ENCODE measurements at places on chromosomes 2 and 18. TPM values are rescaled to one million over a fixed set of nuclear protein-coding genes. Genes with fewer than 3 reads are reported as not detected.
A peak's percentile ranks its signal among the peaks of the same experiment; 100 is the strongest.

- peak; percentile 24 for DNase-seq
These were observed 142.2 kb downstream of the EPHA4 start for GRCh38 chr2:221429741-221430491.

Gene LINC00305
- not detected for total RNA-seq

DNA sequence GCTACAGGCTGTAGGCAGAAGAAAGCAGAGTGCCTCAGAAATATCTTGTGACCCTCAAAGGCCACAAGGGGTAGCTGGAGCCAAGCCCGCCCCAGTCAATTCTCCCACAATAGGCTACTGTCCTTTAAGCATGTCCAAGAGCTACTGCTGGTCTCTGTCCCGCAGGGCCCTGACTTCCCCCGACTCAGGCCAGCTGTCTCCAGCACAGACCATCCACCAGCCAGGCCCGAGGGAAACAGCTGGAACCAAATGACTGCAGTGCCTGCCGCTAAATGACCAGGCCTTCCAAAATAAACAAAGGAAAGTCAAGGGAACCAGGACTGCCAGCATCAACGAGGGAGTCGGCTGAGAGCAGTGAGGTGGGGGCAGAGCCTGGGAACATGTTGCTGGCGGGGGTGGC is 36.7 kb downstream of the MCFD2 start:
- peak; percentile 80 for DNase-seq

- no peak for DNase-seq
These were observed 43.1 kb downstream of the MAP4K4 start for GRCh38 chr2:101740555-101740964.

GRCh38 chr2:196597531-196597930 is 42.0 kb upstream of the CCDC150 start:
- DNase-seq = no peak

Gene ASPRV1
- total RNA-seq = 0.34 TPM

GRCh38 chr18:11050966-11051365 is 98.4 kb downstream of the PIEZO2 start:
- no peak for DNase-seq

Gene GPR45
- total RNA-seq = not detected

GRCh38 chr2:107502539-107502938 is 324.2 kb upstream of the RGPD4 start:
- DNase-seq = no peak

DNA sequence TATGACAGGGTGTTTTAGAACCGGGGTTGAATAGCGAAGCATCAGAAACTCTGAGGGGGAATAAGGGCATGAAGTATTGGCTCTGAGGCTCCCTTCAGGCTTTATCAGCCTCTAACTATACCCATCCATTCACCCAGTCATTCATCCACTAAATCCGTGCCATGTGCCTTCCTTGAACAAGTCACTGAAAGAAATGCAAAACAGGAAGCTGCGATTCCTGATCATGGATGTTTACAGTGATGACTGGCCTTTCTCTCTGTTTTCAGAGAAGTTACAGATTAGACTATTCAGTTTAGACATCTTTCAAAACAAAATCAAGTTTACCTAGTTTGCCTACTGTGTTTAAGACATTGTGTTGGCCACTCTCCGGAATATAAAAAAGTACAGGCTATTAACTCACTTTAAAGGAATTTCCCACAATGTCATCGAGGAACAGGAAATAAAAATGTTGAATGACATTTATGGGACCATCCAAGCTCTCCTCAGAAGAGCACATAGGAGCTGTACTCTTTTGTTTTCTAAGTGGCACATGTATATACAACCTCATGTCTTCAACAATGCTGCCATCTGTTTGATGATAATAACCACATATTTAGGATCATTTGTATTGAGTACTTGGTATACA is 43.8 kb upstream of the SLC14A1 start:
- DNase-seq = no peak

DNA sequence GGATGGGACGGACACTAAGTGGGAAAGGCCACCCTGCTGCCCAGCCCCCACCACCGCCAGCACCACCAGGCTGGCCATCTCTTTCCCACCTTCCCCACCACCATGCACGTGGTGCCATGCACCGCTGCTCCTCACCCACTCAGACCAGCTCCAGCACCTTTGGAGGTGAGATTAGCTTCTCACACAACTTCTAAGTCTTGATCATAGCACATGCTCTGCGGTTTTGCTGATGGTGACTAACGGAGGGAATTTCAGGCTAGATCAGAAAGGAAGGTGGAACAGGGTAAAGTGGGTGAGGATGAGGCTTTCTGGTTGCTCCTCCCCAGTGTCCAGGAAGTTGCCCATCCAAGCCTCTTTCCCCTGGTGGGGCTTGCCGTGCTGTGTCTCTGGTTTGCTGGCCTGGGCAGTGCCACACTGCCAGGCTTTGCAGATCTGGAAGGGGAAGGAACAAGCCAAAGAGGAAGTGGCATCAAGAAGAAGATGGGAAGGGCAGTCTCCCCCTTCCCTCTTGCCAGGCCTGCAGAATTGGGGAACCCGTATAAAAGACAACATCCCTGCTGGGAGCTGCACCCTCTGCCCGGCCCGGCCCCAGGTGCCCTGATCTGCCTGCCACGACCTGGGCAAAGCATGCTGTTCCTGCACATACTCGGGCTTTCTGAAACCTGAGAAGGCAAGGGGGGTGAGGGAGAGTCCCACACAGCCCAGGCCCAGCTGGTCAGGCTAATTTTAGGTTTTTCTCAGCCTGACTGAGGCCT is 44.3 kb upstream of the CAB39 start:
- no peak for DNase-seq

DNA sequence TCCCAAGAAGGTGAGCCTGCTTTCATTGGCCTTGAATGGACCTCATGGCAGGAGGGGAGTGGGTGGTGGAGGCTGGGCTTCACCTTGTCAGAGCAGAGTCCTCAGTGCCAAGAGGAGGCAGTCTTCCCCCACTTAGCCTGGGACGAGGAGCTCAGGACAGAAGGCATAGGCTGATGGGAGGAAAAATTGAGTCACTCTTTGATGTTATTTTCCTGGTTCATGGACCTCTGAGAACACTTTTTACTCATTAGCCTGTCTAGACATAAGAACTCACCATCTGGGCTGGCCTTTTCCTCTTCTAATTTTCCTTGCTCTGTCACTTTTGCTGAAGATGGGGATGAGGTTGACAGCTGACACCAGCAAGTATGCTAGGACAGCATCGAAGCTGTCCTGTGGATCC is 225.7 kb upstream of the TNP1 start:
- DNase-seq = no peak

- DNase-seq = no peak
These were observed 54.1 kb downstream of the ADNP2 start for GRCh38 chr18:80163183-80163582.

- peak; percentile 64 for DNase-seq
These were observed 1186.9 kb downstream of the DSC3 start for GRCh38 chr18:29855637-29856036.

DNA sequence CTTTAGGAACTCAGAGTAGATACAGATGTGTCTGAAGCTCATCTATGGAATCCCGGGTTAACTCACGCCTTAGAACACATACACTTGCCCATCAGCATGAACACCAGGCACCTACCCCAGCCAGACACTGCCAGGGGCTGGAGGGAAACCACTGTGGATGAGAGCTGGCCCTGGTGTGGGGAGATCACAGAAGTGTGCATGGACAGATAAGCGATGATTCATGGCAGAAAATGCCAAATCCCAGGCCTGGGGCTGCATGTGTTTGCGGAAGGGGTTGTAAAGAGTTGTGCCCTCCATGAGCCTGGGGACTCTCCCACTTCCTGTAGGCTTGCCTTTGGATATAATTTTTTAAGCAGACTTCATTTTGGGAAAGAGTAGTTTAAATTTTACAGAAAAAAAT is 193.4 kb downstream of the FHOD3 start:
- DNase-seq = no peak

DNA sequence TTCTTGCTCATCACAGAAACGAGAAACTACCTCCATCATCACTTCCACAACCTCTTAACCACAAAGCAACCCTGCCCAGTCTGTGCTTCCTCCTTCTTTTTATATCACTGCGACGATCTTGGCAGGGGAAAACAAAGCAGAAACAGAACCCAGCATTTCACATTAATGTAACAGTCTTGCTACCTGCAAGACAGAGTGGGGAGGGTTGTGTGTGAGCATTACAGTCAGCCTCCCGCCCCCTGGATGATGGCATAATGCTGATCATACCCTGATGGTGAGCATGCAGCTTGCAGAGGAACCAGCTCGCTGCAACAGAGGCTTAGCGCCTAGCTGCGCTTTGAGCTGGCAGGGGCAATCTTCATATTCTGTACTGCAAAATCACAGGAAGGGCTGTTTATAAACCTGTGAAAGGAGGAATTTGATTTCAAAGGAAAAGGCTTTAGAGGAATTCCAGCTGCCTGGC is 376.1 kb downstream of the IRS1 start:
- no peak for DNase-seq

GRCh38 chr2:54388076-54388475 is 68.1 kb upstream of the SPTBN1 start:
- DNase-seq = no peak

GRCh38 chr2:69013840-69014821 is 1.2 kb downstream of the ANTXR1 start:
- DNase-seq = peak; percentile 24

- no peak for DNase-seq
These were observed 114.5 kb downstream of the GYPC start for GRCh38 chr2:126770466-126770865.

- peak; percentile 75 for DNase-seq
These were observed 45.8 kb upstream of the NFU1 start for GRCh38 chr2:69483024-69483423.

- DNase-seq = no peak
These were observed 41.3 kb downstream of the CAPN13 start for GRCh38 chr2:30765876-30766470.

- peak; percentile 32 for DNase-seq
These were observed 155.5 kb downstream of the TGIF1 start for GRCh38 chr18:3605486-3605952.

Gene ACADL
- 0.19 TPM for total RNA-seq

Gene CERKL
- not detected for total RNA-seq

Gene EVX2
- not detected for total RNA-seq

Gene SERPINB3
- total RNA-seq = 0.17 TPM

DNA sequence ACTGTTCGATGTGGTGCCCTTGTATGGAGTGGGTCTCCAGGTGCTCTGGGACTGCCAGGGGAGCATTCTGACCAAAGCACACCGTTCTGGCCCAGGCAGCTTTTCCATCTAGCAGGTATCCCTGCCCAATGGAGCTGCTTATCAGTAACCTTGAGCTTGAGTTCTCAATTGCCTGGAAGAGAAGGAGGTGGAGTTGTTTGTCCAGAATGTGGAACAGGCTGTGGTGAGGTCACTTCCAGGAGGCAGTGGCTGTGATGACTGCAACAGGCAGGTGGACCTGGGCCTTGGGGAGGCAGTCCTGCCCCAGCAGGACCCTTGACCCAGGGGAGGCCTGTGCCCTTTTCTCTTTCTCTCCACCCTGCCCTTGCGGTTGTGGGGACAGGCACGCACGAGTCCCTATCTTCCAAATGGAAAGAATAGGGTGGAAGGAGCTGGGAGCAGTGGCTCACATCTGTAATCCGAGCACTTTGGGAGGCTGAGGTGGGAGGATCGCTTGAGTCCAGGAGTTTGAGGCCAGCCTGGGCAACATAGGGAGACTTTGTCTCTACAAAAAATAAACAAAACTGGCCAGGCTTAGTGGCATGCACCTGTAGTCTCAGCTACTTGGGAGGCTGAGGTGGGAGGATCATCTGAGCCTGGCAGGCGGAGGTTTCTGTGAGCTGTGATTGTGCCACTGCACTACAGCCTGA is 66.2 kb upstream of the MCFD2 start:
- DNase-seq = peak; percentile 43

DNA sequence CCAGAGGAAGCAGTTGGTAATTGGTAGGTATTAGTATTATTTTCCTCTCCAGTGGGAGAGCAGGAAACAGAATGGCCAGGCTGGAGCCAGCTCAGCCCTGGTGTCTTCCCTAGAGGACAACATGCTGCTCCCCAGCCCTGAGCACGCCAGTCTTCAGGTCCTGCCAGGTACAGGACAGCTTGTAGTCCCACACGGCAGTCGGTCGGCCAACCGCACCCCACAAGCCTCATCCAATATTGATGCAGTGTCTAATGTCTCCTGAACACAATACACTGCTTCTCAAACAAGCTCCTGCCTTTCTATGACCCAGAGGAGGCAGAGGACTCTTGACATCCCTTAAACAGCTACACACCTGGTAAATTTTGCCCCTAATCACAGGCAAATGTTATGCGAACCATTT is 71.0 kb upstream of the PPP1CB start:
- no peak for DNase-seq

DNA sequence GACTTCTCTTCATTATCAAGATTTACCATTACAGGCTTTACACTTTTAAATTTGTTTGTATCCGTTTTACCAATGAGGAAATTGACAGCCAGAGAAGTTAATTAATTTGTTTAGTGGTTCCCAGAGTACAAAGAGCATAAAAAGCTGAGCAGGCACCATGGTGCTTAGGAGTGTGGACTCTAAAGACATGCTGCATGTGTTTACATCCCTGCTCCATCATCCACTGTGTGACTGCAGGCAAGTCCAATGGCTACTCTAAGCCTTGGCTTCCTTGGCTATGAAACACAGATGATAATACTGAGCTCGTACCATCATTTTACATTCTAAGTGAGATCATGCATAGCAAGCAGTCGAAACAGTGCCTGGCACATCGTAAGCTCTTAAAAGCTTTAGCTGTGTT is 108.0 kb upstream of the SLC35G4 start:
- no peak for DNase-seq

Gene SERPINB10
- not detected for total RNA-seq

Gene PRSS56
- total RNA-seq = not detected

All from dermis blood vessel endothelial cell (primary cell).